ENCODE measurements at places on chromosomes 2 and 18.

- no peak for DNase-seq
Observed at GRCh38 chr2:69524799-69525198, 87.6 kb upstream of the NFU1 start.

GRCh38 chr2:101478181-101479001 is 3.5 kb upstream of the RFX8 start:
- DNase-seq, result no peak

DNA sequence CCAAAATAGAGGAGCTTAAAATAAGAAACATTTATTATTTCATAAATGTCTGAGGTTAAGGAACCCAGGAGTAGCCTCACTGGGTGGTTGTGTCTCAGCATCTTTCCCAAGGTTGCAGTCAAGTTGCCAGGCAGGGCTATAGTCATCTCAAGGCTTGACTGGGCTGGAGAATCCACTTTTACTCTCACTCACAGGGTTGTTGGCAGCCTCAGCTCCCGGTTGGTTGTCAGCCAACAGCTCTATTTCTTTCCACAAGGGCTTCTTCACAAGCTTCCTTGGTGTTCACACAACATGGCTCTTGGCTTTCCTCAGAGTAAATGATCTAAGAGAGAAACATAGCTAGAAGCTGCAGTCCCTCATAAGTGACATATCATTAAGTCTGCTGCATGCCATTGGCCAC is 55.6 kb upstream of the TEX51 start:
- no peak for DNase-seq

DNA sequence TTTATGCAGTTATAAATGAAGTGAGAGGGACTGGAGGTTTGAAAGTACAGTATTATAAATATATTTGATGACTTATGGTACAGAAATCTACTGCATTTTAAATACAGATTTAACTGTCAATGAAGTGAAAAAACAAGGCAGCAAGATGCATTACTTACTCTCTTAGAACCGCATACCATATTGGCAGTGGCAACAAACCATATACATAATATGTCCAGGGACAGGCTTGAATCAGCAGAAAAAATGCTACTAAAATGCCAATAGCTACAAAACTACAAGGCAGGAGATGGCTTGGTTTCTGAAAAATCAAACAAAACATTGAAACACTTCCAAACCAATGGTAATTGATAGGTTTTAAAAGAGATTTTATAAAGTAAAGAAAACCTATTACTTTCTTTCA is 77.2 kb downstream of the PIGN start:
- no peak for DNase-seq

GRCh38 chr2:74816540-74817303 is 17.2 kb upstream of the HK2 start:
- no peak for DNase-seq

DNA sequence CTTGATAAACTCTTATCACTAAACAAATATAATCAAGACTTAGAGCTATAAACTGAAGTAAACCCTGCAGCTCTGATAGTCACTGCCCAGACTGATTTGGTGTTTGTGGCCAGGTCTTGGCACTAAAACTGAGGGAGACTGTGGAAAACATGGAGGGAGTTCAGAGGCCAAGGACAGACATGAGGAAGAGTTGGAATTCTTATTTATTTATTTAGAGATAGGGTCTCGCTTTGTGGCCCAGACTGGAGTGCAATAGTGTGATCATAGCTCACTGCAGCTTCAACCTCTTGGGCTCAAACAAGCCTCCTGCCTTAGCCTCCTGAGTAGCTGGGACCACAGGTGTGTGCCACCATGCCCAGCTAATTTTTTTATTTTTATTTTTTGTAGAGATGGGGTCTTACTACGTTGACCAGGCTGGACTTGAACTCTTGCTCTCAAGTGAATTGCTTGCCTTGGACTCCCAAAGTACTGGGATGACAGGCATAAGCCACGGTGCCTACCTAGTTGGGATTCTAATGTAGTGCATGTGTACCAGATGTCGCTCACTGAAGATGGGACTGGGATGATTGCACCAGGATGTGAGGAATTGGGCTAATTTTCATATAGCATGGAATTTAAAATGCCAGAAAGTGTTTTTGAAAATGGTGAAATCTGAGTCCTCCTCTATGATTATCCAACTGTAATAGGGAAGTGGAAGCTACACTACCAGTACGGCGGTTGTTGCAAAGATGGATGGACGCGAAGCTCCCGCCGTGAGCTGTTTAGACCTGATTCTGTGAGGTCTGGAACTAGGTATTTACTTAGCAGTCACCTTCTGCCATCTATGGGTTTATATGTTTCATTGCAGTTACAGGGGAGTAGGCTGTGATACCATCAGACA is 52.7 kb upstream of the CTLA4 start:
- DNase-seq, result peak; percentile 83

GRCh38 chr18:29176681-29177080 is 999.8 kb upstream of the CDH2 start:
- no peak for DNase-seq

DNA sequence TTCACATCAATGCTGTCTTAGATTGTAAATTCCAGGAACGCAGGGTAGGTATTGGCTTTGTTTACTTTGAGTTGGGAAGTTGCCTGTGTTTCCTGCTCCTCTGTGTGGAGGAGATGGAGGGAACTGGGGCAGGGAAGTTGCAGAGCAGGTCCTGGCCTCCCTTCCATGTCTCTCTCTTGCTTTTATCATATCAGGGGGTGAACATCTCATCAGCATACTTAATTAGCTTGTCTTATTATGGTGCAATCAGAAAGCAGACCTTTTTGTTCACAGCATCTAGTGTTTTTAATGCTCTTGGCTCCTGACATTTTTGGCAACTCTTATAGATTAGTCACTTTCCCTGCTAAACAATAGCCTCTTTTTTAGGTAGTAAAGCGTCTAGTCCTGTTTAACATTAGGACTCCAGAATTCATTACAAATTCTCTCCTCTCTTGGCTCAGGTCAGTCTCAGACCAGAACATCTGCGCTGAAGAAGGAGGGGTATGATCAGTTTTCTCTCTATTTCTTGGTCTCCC is 11.5 kb upstream of the DIPK1C start:
- DNase-seq, result no peak

DNA sequence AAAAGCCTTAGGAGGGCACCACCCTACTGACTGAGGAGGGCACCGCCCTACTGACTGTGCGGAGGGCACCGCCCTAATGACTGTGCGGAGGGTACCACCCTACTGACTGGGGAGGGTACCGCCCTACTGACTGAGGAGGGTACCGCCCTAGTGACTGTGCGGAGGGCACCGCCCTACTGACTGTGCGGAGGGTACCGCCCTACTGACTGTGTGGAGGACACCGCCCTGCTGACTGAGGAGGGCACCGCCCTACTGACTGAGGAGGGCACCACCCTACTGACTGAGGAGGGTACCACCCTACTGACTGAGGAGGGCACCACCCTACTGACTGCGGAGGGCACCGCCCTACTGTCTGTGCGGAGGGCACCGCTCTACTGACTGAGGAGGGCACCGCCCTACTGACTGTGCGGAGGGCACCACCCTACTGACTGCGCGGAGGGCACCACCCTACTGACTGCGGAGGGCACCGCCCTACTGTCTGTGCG is 150.2 kb upstream of the NFATC1 start:
- no peak for DNase-seq

GRCh38 chr2:70081221-70081620 is 6.1 kb upstream of the PCBP1 start:
- DNase-seq, result no peak

DNA sequence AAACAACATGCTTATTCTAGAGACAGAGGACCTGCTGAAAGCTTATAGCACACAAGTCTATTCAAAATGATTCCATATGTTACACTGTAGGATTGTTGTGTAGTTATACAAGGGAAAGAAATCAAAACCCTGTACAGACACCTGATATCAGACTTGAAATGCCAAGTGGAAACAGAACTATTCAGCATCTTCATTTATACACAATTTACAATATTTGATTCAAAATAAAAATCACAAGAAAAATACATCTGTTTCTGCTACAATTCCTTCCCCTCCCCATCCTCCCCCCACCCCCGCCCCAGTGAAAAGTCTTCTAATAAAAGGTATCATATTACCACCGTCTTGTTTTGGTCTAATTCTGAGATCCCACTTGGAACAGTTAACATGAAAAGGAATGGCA is 37.5 kb upstream of the NFU1 start:
- no peak for DNase-seq

DNA sequence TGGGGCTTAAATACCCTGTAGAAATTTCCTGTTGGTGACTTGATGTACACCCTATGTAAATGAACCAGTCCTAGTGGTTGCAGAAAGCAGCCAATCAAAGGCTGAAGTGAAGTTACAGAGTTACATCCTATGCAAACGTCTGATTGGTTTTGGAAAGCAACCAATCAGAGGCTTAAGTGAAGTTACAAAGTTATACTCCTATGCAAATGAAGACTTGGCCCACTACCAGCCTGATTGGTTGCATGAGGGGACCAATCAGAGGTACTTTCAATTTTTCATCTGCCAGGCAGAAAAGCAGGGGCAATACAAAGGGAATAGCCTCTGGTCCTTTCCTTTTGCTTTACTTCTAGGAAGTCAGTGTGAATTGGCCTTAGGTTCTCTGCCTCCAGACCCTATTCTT is 13.6 kb upstream of the ZNF397 start:
- DNase-seq, result peak; percentile 40

GRCh38 chr2:10448576-10449485 is 704 bp upstream of the ODC1 start:
- DNase-seq, result peak; percentile 80

DNA sequence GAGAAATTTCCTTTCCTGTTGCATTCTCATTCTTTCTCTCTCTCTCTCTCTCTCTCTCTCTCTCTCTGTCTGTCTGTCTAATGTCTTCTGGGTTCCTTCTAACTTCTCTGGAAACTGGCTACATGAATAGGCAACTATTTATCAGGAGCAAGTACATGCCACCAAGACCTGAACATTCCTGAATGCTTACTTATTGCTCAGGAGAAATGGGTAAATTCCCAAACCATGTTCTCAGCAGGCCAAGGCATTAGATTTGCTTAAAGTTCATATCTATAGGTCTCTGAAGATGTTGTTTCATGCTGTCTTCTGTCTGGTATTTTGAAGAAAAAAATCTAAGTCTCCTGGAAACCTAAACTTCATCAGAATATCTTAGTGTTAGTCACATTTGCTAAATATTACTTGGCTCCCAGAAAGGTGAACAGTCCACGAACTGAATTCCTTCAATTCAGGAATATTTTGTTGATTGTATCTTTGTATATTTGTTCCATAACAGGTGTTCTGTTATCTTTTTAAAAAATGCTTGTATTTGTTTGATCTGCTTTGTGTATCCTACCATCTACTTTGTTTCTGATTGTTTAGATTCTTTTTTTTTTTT is 77.2 kb upstream of the FIGN start:
- DNase-seq, result no peak

Measured in Karpas-422 (cell line).